NCI-H1436 treated with DMSO at 0.1 percent for 48 hours (cell line): ENCODE measurements at places on chromosomes 6 and 20.
A peak's percentile ranks its signal among the peaks of the same experiment; 100 is the strongest.

GRCh38 chr6:168650671-168651111 is 209.7 kb downstream of the SMOC2 start:
- no peak for DNase-seq

DNA sequence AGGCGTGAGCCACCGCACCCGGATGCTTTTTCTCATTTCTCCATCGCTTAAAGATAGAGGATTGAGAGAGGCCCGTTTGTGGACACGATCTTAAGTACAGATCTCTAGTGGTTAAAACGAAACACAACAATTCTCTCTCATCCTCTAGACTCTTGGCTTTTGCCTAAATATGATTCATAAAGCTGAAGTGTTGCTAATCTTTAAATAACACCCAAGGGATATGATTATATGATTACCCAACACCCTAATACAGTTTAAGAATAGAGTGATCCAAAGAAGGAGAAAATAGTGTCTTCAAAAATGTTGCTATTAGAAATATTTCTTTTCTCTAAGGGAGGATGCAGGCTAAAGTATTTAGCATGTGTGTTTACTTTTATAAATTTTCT is 50.4 kb downstream of the MTHFD1L start:
- no peak for DNase-seq

GRCh38 chr6:138275976-138276375 is 57.7 kb upstream of the PBOV1 start:
- DNase-seq, result no peak

DNA sequence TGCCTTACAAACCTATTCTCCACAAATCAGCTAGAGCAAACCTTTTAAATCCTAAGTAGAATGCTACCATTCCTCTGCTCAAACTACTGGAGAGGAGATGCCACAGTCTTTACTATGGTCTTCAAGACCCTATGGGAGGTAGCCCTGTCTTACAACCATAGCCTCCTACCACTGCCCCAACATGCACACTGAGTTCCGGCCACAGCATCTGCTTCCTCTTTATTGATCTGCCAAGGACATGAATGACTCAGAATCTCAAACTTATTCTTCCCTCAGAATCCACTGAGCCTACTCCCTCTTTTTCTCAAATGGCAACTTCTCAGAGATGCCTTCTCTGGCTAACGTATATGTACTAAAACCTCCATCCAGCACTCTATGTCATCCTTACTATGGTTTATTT is 12.2 kb upstream of the ANKEF1 start:
- no peak for DNase-seq

DNA sequence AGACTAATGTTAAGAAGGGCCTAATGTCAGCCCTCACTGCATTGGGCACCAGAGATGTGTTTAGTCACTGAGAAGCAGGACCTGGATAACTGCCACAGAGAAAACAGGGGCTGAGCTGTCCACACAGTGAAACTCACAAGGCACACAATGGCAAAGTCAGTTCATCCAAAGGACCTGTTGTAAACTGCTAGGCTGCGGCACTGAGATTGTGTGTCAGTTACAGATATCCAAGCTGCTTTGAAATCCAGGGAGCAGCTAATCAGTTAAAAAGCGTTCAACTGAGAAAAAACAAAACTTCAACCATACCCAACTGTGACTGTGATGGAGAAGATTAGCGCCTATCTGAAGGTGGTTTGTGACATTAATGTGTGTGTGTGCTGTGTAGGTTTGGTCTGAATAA is 27.8 kb upstream of the TMEM14A start:
- no peak for DNase-seq

DNA sequence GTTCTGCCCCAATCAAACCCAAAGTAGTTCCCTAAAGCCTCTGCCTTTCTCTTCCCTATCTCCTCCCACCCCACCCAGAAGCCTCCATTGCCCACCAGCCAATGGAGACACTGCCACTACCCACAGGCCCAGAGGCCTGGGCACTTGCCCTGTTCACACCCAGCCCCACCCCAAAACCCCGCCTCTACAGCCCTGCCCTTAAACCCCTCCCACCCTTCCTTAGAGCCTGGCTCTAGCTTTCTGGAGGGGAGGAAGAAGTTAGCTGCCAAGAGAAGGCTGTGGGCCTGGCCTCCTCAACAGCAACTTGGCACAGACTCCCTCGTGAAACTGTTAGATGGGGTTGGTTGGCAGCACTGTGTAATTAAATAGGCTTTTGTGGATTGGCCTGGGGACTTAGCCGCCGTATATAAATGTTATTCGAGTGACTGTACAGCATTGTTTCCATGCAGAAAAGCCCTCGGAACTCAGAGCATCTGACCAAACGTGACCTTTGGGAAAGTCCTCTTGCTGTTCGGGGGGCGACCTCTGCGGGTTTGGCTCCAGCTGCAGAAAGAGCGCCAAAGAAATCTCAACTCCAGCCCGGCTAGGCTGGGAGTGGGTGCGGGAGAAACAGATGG is 31.4 kb downstream of the COL11A2 start:
- no peak for DNase-seq

GRCh38 chr20:56691325-56691998 is 62.4 kb downstream of the TFAP2C start:
- DNase-seq, result no peak

DNA sequence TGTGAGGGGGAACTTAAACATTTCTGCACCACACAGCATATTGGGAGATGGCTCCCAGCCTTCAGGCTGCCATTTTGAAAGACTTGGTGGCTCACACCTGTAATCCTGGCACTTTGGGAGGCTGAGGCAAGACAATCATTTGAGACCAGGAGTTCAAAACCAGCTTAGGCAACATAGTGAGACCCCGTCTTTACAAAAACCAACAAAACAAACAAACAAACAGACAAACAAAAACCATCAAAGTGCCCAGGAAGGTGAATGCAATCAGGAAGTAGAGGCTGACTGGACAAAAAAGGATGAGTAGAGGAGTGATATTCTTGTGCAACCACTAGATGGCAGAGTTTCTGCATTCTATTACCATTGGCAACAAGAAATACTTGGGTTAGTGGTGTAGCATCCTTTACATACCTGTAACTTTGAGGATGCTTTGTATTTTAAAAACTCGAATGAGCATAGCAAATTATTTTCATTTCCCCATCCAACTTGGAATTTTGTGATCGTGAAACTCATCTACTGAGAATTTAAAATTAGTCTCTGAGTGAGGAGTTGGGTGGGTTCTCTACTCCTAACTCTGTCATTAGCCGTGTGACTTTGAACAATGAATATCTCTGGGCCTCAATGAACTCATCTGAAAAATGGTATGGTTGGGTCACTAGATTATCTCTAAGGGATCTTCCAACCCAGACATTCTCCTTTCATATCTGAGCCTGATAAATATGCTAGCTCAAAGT is 84.4 kb downstream of the CRYBG1 start:
- peak; percentile 28 for DNase-seq

- no peak for DNase-seq
Measured at GRCh38 chr20:45452772-45453691, 16.5 kb upstream of the WFDC2 start.

DNA sequence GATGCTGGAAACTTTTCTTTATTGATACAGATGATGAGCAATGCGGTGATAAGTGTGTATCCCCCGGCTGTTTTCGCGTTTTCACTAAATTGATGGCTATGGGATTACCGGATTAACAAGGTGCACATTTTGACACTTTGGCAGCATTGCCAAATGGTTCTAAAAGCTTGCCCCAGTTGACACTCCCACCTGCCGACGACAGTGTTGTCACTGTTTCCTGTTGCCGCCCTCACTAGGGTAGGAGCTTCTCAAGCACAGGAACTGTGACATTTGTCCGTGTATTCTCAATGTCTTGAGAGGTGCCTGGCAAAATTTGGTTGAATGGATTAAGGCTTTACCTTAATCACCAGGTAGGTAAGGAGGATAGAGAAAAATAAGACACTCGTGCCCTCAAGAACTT is 9.8 kb upstream of the MAPK13 start:
- no peak for DNase-seq

DNA sequence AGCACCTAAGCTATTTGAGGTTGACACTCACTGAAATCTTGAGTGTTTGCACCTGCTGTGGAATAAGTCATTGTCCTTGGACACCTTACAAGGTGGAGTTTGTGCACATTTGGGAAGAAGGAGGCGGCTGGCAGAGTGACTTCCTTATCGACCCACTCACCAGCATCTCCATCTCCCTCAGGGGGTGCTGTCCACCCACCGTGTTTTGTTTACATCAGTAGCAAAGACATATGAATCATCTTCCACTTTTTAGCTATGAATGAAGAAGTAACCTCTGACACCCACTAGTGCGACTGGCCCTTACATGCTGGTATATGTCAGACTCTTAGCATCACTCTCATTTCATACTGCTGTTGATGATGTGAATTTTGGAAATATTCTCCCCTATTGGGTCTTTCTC is 119.5 kb upstream of the SGK1 start:
- no peak for DNase-seq

DNA sequence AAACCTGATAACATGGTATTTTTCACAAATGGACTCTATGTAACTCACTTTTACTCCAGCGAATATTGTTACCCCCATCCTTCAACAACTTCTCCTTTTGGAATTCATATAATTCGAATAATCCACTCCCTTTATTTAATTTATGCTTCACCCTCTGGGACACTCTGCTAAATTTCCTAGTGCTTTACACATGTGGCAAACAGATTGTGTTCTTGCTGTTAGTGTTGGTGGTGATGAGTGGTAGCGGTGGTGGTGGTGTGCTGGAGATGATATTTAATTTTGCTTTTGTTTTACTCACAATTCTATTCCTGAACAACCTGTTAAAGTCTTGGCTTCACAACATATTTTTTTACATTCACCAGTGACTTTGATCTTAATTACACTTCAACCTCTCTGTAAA is 32.8 kb downstream of the HTR1B start:
- DNase-seq, result no peak

DNA sequence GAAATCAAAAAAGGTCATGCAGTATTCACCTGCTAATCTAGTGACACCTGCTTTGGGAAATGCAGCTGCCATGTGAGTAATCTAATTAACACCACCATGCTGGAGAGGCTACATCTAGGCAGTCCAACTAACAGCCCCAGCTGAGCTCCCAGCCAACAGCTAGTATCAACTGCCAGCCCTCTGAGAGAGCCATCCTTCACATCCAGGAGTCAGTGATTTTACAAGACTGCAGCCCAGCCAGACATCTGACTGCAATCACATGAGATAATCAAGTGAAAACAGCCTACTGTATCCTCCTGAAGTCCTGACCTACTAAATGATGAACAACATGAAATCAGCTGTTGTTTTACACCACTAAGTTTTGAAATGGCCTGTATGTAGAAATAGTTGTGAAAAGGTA is 298.4 kb downstream of the TRDN start:
- no peak for DNase-seq

DNA sequence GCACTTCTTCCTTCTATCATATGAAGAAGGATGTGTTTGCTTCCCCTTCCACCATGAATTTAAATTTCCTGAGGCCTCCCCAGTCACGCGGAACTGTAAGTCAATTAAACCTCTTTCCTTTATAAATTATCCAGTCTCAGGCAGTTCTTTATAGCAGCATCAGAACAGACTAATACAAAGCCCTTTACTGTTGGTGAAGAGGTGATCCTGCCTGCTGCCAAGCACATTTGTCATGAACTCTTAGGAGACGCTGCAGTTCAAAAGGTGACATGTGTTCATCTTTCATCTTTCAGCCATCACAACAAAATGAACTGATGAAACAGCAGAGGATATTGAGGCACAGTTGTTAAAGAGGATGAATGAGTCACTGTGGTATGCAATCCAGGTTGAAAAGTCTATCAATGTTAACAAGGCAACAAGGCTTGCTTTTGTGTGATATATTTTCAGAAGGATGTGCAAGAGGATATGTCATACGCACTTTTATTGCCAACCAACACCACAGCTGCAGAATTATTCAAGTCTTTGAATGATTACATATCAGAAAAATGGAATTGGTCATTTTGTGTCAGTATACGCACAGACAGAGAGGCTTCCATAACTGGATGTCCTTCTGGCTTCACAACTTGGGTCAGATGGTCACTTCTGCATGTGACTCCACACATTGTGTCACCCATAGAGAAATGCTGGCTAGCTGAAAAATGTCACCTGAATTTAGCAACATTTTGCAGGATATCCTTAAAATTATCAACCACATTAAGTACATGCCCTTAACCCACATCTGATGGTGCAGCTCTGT is 52.4 kb upstream of the PLN start:
- DNase-seq, result no peak

DNA sequence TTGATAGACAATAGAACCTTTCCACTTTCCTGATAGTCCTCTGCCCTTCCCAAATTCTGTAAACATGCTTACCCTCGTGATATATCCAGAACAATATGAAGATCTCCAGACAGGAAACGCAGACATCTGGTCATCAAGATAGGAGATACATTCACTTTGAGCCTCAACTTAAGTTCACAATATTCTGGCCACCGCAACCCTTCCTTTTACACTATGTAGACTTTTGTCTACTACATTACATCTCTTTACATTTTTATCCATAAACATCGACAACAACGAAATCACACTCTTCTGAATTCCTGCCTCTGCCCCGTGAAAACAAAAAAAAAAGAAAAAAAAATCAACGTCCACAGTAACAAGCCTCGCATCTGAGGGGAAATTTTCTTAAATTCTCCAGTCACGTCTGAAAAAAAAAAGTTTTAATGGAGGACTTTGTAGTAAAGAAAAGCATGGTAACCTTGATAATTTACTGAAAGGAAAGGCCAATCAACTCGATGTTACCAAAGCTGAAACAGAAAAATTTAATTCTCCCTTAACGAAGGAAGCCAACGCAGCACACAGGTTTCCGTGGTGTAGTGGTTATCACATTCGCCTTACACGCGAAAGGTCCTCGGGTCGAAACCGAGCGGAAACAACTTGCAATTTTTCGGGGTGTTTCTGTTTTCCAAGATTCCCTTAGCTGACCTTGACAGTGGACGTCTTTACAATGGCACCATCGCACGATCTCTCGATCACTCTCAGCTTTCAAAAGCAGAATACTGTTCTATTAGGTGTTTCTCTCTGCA is 21.8 kb downstream of the POM121L2 start:
- no peak for DNase-seq

GRCh38 chr6:102068349-102068929 is 674.9 kb downstream of the GRIK2 start:
- DNase-seq, result no peak

- no peak for DNase-seq
Measured at GRCh38 chr20:19699180-19699971, 58.7 kb upstream of the RIN2 start.

DNA sequence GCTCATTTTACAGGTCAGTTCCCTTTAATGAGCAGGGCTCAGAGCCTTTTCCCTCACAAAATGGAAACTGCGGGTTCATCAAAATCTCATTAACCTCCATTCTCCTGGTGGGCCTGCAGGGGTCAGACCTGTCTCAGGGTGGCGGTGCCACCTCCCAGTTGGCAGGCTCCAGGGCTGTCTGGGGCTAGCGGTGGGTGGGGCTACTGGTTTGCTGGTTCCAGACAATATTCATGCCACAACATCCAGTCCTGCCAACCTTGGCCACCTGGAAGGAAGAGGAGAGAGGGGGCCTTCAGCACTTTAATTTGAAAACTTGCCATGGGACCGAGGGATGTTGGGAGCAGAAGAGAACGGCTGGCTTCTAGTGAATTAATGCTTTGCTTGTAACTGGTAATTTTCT is 41.9 kb upstream of the CTNNBL1 start:
- DNase-seq, result no peak
